Activated naive CD4-positive, alpha-beta T cell treated with anti-CD3 and anti-CD28 coated beads, Interleukin-2, amount 50 U/mL, for 16 hours (primary cell): ENCODE measurements at places on chromosomes 2 and 18.
A peak's percentile ranks its signal among the peaks of the same experiment; 100 is the strongest.

GRCh38 chr2:24568551-24568950 lies 77.5 kb downstream of the NCOA1 start:
- DNase-seq: no peak

- DNase-seq: no peak
Measured at GRCh38 chr18:36543991-36544725, 246.6 kb downstream of the FHOD3 start.

GRCh38 chr2:199309973-199310372 lies 147.8 kb downstream of the SATB2 start:
- DNase-seq: no peak

- DNase-seq: no peak
Measured at GRCh38 chr2:21420553-21421335, 297.0 kb downstream of the TDRD15 start.

- no peak for DNase-seq
Measured at GRCh38 chr18:23377669-23378301, 75.3 kb upstream of the RIOK3 start.

- DNase-seq: no peak
Measured at GRCh38 chr2:231223458-231223976, 25.1 kb downstream of the ARMC9 start.

DNA sequence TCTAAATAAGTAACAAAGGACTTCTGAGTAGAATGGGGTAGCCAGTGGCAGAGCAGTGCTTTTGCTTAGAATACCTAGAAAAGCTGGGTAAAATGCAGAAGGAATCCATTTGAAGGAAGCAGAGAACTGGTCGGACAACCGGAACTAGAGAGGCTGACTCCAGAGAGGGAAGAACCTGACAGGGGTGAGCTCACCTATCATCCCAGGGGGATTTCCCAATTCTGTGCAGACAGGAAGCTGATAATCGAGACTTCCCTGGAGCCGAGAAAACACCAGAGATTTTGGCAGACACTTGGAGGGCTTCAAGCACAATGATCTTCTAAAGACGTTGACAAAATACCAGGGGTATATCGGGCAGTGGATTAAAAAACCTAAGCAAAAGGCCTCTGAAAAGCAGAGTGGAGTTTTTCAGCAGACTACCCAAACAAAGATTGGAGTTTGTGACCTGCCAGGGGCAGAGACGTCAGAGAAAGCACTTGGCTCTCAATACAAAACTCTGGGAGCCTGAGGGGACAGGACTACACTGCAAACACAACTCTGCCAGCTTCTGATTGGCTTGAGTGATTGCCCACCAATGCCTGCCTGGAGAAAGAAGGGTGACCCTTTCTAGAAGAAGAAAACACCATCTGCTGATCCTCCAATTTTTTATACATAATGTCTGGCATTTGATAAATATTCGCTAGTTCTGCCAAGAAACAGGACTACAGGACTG lies 67.5 kb upstream of the TTN start:
- DNase-seq: no peak

DNA sequence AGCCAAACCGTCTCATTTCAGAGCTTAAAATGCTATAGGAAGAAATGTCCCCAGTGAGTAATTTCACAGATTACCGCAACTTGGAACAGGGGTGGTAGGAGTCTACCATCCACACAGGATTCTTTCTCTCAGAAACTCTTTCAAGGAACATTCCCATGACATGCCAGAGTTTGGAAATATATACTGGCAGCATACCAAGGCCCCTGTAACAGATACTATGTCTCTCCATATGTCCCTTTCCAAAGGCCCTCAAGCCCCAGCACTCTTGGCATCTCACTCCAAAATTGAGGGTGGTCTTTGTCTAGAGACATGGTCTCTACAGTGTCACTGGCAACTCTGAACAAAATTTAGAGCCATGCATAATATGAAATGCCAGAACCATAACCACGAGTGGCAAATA lies 11.0 kb downstream of the FIGLA start:
- no peak for DNase-seq

DNA sequence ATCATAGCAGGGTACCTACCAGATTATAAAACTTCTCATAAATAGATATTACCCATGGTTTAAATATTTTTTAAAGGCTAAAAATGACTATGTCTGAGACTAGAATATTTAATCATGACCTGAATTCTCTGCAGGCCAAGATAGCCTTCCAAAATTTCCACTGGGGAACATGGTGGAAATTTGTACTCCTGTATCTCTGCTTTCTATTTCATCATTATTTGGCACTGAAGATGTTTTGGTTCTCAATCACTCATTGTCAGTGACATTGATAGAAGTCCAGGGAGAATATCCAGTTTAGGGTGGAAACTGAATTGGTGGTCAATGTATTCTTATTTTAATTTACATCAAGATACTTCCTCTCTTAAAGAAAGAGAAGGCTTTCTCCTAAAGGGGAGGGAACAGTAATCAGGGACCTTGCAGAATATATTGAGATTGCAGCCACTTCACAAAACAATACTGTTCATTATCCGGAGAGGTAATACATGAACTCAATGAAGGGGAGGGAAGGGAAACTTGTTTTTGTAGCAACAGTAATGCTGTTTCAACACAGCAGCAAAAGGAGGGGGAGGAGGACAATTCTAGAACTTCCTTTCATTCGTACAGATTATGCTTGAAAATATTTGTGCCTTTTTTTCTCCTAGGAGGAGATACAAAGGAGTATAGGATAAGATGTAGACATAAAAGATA lies 34.1 kb downstream of the EEF1B2 start:
- no peak for DNase-seq

- peak; percentile 40 for DNase-seq
Measured at GRCh38 chr2:230942920-230943896, 18.2 kb upstream of the GPR55 start.

- DNase-seq: no peak
Measured at GRCh38 chr2:150919901-150920300, 341.8 kb downstream of the RBM43 start.

DNA sequence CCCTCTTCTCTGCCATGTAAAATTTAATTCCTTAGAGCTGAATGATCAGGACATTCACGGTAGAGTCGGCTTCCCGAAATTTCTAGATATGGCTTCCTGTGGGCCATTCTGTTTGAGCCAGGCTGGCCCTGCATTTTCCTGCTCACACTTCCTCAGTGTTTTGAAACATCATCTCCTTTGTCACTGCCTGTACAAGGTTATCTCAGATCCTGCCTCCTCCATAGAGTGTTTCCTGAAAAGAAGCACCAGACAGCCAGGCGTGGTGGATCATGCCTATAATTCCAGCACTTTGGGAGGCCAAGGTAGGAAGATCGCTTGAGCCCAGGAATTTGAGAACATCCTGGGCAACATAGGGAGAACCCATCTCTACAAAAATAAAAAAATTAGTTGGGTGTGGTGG lies 43.6 kb downstream of the GRHL1 start:
- DNase-seq: no peak

GRCh38 chr18:4125627-4126230 lies 329.4 kb downstream of the DLGAP1 start:
- DNase-seq: no peak

DNA sequence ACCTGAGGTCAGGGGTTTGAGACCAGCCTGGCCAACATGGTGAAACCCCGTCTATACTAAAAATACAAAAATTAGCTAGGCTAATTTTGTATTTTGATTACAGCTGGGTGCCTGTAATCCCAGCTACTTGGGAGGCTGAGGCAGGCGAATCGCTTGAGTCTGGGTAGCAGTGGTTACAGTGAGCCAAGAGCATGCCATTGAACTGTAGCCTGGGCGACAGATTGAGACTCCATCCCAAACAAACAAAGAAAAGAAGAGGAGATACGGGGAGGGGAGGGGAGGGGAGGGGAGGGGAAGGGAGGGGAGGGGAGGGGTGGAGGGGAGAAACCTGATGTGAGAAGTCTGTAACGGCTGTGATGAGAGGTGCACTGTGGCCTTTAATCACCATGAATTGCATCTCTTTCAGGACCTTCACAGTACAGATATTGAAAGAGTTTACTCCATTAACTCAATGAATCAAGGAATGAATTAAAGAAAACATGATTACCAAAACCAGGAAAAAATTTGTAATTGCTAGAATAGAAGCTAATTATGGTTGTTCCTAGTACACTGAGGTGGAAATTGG lies 135.3 kb downstream of the CALCRL start:
- DNase-seq: no peak

DNA sequence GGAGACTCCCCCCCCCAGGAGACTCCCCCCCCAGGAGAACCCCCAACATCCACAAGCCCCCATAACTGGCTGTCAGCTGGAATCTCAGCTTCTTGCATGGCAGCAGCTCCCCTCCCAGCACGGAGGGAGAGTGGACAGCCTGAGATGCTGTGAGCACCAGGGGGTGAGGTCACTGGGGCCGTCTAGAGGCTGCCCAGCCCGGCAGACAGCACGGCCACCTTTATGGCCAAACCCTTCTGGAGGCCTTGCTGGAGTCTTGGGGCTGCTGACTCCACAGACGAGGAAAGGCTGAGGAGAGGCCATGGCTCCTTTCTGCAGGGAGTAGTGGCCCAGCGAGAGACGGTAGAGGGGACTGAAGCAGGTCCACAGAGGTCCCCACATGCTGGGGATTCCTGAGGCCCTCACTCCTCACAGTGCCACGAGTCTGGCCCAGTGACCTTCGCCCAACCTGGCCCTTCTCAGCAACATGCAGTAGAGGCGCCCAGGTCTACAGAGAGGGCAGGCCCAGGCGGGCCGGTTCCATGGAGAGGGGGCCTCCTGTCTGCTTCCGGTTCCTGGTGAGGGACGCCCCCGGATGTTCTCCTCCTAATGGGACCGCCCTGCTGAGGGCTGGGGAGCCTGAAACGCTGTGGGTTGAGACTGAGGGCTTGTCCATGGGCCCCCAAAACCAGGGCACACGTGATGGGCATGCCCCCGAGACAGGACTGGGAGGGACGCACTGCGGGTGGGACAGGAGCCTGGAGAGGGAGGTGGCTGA lies 122.6 kb upstream of the CTDP1 start:
- no peak for DNase-seq
